ENCODE measurements at places on chromosomes 12 and 14.

- DNase-seq, result no peak
Observed at GRCh38 chr12:98653866-98654493, 8.9 kb downstream of the APAF1 start.

- DNase-seq, result peak; percentile 54
Observed at GRCh38 chr14:99188731-99189191, 83.2 kb downstream of the BCL11B start.

DNA sequence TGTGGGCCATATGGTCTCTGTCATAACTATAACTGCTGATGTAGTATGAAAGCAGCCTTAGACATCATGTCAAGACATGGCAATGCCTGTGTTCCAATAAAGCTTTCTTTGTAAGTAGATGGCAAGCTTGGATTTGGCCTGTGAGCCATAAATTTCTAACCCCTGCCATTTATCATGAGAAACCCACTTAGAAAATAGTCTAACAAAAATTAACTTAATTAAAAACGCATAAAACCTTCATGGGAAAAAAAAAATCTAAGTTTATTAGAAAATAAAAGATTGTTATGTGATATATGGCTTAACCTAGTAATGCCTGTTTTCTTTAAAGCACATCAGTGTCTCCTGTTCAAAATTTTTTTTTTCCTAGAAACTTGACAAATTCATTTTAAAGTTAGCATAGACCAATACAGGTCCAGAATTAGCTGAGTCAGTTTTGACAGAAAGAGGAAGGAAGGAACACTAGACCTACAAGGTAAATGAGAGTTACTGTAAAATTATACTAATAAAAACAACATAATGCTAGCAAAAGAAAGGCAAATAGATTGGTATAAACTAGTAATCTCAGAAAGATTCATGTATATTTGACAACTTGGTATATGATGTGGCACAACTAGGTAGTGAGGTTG is 68.2 kb downstream of the USP15 start:
- DNase-seq, result no peak

DNA sequence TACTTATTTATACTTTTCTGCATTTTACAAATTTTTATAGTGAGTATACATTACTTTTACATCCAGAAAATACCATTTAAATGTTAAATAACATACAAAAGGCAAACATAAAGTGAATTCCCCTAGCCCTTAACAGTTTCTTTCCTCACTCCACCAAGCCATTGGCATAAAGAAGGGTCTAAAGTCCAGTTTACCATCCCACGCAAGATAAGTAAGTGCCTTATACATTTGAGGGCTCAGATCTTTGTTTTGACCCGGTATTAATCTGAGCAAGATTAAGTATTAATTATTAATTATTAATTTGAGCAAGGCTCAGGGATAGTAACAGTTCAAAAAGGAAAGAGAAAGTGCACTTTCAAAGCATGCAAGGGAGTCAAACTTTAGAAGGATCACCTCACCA is 182.9 kb downstream of the DICER1 start:
- DNase-seq, result no peak

- no peak for DNase-seq
Observed at GRCh38 chr12:80811957-80812708, 95.4 kb downstream of the MYF5 start.

DNA sequence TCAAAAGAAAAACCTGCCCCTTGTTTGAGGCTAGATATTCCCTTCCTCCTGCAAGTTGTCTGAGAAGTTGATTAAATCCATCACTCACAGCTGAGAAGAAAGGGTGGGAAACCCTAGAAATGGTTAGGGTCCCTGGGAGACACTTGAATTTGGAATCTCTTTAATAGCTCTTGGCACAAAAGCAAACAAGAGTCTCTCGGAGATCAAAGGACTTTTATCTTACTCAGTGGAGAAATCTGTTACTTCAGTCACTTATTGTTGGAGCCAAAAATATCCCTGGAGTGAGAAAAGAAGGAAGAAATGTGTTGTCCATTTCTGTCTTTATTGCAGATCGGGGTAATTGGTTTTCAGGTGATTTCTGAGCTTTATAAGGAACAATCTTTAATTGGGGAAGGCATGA is 47.0 kb downstream of the TMEM132C start:
- DNase-seq, result no peak

DNA sequence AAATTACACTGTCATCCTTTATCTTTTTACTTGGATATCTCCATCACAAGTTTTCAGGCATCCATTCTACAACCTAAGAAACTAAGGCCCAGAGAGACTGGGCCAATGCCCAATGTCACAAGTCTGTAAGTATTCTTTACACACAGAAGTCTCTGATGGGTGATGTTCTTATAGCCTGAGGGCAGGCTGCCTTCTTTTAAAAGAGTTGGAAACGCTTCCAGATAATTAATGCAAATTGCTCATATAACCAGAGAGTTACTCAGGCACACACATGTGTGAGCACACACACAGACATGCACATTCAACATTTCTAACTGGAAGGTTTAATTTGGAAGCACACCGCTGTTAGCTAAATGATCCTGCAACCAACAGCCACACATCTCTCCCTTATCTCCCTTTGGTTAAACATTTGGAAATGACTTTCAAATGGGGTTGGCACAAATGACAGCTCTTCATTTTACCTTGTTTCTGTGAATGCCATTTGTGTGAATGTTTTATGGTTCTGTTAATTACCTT is 160.8 kb upstream of the TMPO start:
- no peak for DNase-seq

GRCh38 chr12:12592930-12593329 is 18.7 kb upstream of the CREBL2 start:
- no peak for DNase-seq

- no peak for DNase-seq
Observed at GRCh38 chr12:92995258-92995903, 66.3 kb upstream of the EEA1 start.

DNA sequence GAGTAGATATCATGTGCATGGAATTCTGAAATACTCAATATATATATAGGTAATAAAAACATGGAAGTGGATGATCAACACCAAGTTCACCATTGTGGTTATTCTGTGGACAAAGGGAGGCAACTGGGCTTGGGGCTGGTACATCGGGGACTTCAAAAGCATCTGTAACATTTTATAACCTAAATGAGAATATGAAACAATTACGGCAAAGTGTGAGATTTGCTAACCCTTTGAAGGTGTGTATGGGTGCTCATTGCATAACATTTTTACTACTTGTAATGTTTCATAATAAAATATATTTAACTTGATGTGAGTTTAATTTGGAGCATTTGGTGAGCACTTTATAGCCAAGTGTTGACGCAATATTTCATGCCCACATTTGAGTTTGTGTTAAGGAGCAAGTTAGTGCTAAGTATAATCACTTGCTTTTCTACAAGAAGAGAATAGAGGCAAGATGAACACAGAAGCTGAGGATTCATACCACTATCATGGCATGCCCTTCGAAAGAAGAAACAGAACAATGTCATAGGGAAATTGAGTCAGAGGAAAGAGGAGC is 109.3 kb downstream of the NTN4 start:
- no peak for DNase-seq

- DNase-seq, result no peak
Observed at GRCh38 chr12:6264402-6265037, 46.0 kb upstream of the PLEKHG6 start.

- DNase-seq, result no peak
Observed at GRCh38 chr12:1681493-1681807, 9.4 kb upstream of the ADIPOR2 start.

DNA sequence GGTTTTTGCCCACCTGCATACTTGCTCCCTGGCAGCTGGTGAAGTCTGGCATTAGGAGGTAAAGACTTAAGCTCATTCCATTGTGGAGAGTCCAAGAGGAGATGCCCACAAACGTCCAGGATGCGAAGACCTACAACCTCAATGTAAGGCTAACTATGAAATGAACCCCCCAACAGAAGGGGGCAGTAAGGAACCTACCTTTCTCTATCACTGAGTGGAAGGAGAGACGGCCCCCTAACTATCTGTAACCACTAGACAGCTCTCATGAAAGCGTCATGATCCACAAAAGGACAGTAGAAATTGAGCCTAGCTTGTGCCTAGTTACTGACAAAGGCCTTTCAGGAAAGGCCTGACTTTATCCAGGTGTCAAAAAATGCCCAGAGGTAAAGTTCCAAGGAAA is 55.3 kb downstream of the ZFYVE21 start:
- no peak for DNase-seq

GRCh38 chr12:106791531-106791930 is 17.0 kb downstream of the RIC8B start:
- DNase-seq, result no peak

- no peak for DNase-seq
Observed at GRCh38 chr14:104001003-104001402, 58.7 kb upstream of the RD3L start.

DNA sequence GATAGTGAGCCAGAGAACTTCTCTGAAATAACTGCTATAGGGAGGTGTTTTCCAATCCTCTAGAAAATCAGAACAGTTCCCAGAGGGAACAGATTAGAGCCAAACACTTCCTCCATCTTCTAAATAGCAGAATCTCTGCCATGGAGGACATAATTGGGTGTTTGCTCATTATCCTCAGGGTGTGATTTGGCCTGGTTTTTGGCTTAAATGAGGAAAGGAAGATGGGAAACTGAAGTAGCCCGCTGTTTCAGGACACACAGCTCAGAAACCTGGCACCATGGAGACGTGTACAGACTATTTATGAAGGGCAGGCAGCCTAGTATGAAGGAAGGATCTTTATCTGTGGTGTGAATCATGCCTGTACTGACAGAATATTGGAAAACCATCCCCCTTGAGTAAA is 231.7 kb upstream of the PRKD1 start:
- no peak for DNase-seq

DNA sequence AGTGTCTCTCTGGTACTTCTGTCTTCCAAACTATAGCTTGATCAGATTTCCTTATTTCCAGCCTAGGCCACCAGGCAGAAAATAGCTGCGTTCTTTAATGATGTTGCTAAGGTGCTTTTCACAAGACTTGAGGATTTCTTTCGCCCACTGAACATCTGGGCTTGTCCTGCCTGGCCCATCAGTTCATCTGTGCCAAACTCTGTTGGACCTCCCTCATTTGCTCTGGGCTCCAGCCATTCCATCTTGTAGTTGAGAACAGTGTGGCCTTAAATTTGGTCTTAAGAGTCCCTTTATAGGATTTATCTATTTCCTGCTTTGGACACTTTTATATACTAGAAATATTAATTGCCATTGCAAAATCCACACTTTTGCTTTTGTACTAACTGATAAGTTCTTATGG is 109.6 kb downstream of the TTLL5 start:
- DNase-seq, result no peak

DNA sequence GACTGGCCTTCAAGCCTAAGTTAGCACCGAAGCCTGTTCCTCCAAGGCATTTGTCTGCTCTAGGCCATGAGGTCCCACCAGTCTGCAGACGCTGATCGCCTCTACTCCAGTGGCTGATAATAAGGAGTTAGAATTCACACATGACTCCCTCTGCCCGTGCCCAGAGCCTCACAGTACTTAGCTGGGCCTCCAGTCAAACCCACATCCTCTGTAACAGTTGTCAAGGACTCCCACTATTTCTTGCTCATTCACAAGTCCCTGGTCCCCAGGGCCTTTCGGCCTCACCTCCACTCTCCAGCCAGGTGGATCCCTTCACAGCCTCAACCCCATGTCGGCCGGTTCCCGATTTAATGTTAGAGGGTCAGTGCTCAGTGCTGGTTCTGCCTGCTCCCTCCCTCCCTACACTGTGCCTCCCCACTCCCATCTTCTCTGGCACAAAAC is 6.3 kb upstream of the KRT5 start:
- no peak for DNase-seq

All from activated CD4-positive, alpha-beta T cell treated with anti-CD3 and anti-CD28 coated beads, Interleukin-2, amount 50 U/mL, for 1 hour (primary cell).